ENCODE measurements at places on chromosomes 7 and 10.

DNA sequence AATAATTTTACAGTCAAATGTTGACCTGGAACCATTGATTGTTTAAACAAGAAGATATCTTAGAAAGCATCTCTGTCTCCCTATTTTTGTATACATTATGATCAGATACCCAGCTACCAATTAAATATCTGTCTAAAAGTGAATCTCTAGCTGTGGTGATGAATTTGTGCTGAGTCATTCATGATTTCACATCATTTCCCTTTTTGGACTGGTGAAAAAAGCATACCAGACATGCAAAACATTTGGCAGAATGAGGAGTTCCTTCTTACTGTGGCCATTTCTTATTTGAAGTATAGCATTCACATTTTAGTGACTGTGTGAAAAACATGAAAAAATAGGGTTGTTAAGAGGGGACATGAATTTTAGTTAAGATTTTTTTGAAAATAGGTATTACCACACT is 98.0 kb upstream of the GATA3 start:
- DNase-seq = no peak

GRCh38 chr10:7492660-7493046 is 81.8 kb upstream of the SFMBT2 start:
- no peak for DNase-seq

DNA sequence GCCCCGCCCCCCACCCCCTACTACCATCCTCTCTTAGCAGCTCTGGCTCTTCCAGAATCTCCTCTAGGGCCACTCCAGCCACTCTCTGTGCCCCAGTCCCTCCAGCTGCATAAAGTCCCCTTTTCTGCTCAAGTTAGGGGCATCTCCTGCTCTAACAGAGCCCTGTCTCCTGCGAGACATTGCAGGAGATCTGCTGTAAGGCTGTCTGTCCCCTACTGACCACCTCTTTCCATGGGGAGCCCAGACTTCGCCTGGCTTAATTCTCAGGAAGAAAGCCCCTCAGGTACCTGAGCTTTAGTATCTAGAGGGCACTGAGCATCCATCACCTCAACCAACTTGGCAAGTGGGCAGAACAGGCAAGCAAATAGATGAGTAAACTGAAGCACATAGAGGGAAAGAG is 200.7 kb upstream of the ZMIZ1 start:
- DNase-seq = no peak

DNA sequence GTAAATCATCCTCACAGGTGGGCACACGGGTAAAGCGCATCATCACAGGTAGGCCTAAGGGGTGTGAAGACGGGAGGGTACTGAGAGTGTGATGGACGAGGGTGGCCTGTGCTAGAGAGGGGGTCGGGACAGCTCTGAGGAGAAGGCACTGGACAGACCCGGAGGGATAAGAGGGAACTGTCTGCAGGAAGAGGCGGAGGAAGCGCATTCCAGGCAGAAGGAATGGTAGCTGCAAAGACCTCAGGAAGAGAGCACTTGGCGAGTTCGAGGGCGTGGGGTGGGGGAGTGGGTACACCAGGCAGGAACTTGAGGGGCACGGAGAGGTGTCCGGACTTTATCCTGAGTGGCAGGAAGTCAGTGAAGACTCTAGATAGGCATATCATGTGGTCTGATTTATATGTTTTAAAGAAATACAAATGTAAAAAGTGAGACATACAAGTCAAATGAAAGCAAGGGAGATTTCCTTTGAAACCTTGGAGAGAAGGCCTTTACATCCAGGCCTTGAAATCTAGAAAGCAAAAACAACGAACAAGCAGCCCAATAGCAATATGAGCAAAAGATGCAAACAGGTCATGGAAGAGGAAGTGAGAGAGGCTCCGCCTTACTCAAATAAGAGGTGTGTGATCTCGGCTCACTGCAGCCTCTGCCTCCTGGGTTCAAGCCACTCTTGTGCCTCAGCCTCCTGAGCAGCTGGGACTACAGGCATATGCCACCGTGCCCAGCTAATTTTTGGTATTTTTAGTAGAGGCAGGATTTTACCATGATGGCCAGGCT is 3.6 kb downstream of the LHPP start:
- no peak for DNase-seq

GRCh38 chr7:8177109-8177933 is 84.6 kb downstream of the ICA1 start:
- DNase-seq = no peak

DNA sequence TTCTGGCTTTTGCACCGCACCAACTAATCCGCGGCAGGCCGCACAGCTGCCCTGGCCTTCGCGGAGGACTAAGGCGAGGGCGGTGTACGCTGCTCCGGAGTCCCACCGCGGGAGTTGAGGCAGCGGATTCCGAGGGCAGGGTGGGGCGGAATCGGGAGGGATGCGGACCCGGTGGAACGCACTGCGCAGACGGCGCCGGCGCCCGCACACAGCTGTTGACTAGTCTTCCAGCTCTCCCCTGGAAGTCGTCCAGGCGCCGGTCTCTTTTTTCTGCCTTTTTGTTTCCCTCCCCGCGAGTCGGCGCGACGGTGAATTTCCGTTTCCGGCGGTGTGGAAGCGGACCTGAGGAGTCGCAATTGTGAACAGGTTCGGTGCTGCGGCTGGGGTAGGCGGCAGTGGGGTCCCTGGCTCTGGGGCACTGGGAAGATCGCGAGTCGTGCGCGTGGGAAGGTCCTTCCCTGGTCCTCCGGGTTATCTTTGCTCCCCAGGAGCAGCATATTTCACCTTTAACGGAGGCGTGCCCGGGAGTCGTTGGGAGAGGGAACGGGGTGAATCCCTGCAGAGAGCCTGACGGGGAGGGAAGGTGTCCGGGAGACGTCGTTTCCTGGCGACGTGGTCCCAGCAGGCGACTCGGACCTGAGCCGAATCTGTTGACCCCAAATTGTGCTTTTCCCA is at the start of gene ASAH2B:
Gene ASAH2B, plus strand, starts transcription at position 319 of the 675 bp plus-strand sequence. CDS start 5,195 bp downstream, outside the sequence.
- peak; percentile 88 for DNase-seq

- no peak for DNase-seq
These were observed 26.3 kb upstream of the OSBPL3 start for GRCh38 chr7:25006276-25006675.

DNA sequence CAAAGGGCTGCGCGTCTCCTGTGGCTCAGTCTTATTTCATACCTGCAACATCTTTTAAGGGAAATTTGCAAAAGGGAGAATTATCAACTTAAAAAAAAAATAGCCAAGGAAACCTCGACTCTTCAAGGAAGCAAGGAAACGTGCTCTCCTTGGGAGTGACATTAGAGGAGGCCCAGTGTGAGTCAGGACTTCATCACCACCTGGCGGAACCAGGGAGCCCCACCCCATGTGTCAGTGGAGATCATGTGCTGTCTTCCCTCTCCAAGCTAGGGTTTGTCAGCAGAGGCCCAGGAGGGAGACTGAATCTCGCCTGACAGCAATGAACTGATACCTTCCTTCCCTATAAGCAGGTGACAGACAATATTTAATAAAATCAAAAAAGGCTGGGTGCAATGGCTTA is 28.9 kb downstream of the POR start:
- no peak for DNase-seq

GRCh38 chr7:102156867-102157266 is 129.8 kb upstream of the SH2B2 start:
- DNase-seq = no peak

DNA sequence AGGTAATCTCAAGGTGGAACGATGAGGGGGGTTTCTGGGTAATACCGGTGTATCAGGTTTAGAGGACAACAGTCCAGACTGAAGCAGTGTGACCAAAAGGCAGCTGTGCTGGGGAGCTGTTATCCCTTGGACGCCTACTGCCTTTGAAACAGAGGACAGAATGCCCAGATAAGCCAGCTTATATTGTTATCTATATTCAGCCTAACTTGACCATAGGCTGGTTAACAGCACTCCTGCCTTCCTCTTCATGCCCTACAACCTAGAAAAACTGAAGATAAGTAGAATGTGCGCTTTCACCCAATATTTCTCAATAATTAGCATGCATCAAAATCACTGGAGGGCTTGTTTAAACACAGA is 44.9 kb downstream of the IL6 start:
- no peak for DNase-seq

GRCh38 chr7:142482891-142483658 is 225.2 kb upstream of the PRSS58 start:
- no peak for DNase-seq

GRCh38 chr10:1054684-1055083 is 1.5 kb upstream of the WDR37 start:
- no peak for DNase-seq

GRCh38 chr7:123649964-123650363 is 5.7 kb upstream of the LMOD2 start:
- DNase-seq = no peak

DNA sequence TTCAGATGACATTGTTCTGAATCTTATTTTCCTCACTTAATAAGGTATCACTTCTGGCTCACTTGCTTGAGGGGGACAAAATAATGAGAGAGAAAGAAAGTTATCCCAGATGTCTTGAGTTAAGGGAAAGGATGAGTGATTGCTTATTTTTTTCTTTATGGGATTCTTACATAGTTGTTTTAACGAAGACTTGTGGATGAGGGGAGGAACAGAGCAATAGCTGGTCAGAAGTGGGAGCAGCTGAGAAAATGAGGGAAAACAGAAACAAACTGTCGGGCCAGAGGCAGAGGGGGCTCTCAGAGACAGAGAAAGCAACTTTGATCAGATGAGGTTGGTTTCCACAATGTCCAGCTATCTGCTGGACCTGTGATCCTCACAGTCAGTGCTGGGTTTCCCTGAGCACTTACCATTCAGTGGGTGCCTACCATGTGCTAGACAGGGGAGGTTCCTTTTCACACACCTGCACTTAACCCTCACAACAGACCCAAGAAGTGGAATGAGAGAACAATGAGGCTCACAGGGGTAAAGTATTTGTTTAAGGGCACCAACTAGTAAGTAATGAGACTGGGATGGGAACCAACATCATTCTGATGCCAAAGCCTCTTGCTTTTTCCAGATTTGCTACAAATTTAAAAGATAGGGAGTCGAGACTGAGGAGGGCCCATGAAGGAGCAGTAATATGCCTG is 64.2 kb downstream of the BICC1 start:
- DNase-seq = no peak

GRCh38 chr10:60334991-60335390 is 54.7 kb downstream of the ANK3 start:
- DNase-seq = no peak

GRCh38 chr7:27647046-27647445 is 15.6 kb downstream of the HIBADH start:
- no peak for DNase-seq

- no peak for DNase-seq
These were observed 40.5 kb downstream of the PDE6C start for GRCh38 chr10:93652857-93653256.

- peak; percentile 74 for DNase-seq
These were observed 262.8 kb upstream of the KLF14 start for GRCh38 chr7:130996833-130997231.

- DNase-seq = no peak
These were observed 205.2 kb upstream of the GHITM start for GRCh38 chr10:83934062-83934461.

DNA sequence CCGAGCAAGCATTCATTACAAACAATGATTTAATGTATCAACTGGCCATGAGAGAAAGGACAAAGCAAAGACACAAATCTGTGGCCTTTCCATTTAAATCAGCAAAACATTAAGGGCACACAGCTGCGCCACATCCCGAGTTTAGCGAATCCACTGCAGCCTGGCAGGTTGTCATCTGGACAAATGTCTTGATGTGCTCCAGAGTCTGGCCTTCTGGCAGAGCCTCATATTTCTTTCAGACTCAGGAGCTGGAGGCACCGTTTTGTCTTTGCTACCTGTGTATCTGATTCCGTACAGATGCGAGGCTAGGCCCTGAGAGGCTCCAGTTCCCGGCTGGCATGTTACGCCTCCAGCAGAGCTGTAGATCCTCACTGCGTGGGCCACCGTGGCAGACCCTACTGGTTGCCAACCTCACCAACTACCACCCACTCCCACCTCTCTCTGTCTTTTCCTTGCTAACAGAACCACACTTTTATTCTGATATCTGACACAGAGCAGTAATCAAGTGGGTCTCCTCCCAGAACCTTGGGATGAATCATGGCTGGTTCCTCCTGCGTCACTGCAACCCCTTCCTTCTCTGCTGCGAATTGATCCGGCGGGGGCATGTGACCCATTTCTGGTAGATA is 40.9 kb upstream of the EFCAB10 start:
- no peak for DNase-seq

- DNase-seq = no peak
These were observed 182.8 kb upstream of the AOAH start for GRCh38 chr7:36906956-36907635.

GRCh38 chr10:93272884-93273675 is 199.4 kb downstream of the CYP26A1 start:
- DNase-seq = no peak

- no peak for DNase-seq
These were observed 18.7 kb downstream of the ZMIZ2 start for GRCh38 chr7:44767134-44767911.

DNA sequence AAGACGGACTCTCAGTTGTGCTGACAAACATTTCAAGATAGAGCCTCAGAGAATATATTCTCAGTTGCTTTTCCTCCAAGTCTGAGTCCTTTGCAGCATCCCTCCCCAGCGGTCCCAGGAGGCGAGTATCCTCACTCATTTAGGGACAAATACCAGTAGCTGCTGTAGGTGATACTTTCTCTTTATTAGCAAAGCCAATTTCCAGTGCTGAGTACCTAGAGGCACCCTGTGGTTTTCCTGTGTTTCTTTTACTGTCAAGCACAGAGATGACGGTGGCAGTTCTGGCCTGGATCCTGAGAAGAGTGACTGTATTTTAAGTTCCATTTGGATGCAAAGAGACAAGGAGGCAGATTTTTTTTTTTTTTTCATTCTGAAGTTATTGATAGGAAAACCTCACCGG is 1058.4 kb downstream of the SORCS3 start:
- no peak for DNase-seq

GRCh38 chr10:49070701-49071100 is 44.6 kb downstream of the VSTM4 start:
- no peak for DNase-seq

GRCh38 chr7:127807829-127808228 is 155.8 kb downstream of the SND1 start:
- no peak for DNase-seq

DNA sequence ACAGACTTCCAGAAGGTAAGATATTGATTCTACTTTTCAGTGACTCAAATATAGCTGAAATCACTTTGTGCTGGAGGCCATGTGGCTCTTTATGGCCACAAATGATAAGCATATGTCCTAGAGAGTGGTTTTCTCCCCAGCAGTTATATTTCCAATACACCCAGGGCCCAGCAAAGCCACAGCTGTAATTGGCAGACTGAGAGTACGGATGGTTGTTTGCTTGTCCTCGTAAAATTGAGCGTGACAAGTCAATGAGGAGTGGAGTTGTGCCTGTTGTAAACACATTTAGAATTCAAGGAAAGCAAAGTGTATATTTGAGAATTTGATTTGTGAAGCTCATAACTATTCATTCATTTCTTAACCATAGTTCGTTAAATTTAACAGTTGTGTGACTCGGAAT is 201.8 kb downstream of the LHFPL3 start:
- DNase-seq = no peak
